Left renal cortex interstitium (tissue), 4 donors: ENCODE measurements at places on chromosomes 4 and X. TPM values are rescaled to one million over a fixed set of nuclear protein-coding genes. Genes with fewer than 3 reads are reported as not detected.

CLTRN gene
- 23.2 TPM for polyA plus RNA-seq

ADAD1 gene
- not detected for polyA plus RNA-seq

RPS6KA3 gene
- polyA plus RNA-seq, result 30.2 TPM

NXF3 gene
- polyA plus RNA-seq, result not detected

OTUD6A gene
- polyA plus RNA-seq, result 0.09 TPM

KCND1 gene
- 2.6 TPM for polyA plus RNA-seq

BEX1 gene
- polyA plus RNA-seq, result 77.6 TPM

SLC38A5 gene
- polyA plus RNA-seq, result 5.8 TPM

PABPC1L2A gene
- not detected for polyA plus RNA-seq

SUPT20HL1 gene
- not detected for polyA plus RNA-seq

HTN3 gene
- polyA plus RNA-seq, result not detected

STATH gene
- 0.52 TPM for polyA plus RNA-seq

NONO gene
- 579 TPM for polyA plus RNA-seq

FRAS1 gene
- 79.1 TPM for polyA plus RNA-seq

STAG2 gene
- polyA plus RNA-seq, result 108 TPM

H2BW2 gene
- polyA plus RNA-seq, result 1.3 TPM

RADX gene
- polyA plus RNA-seq, result 5.2 TPM

SLITRK2 gene
- polyA plus RNA-seq, result 1.2 TPM

CLCN4 gene
- 4.4 TPM for polyA plus RNA-seq

SLC30A9 gene
- polyA plus RNA-seq, result 124 TPM

ABLIM2 gene
- polyA plus RNA-seq, result 6.5 TPM
